ENCODE measurements at places on chromosomes 1 and 21.

DNA sequence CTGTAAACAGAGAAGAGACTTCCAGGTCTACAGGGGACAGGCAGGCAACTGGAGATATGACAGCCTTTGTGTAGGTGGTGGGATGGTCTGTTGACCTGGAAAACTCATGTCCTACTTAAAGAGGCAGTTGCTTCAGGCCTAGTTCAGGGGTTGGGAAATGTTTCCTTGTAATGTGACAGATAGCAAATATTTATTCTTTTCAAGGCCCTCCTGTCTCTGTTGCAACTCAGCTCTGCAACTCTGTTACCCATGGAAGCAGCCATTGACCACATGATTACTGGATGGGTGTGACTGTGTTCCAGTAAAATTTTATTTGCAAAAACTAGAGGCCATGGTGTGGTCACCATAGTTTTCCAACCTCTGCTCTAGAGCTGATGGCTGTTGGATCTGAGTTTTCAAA, 341.9 kb downstream of the PTBP2 start:
- DNase-seq, result no peak

DNA sequence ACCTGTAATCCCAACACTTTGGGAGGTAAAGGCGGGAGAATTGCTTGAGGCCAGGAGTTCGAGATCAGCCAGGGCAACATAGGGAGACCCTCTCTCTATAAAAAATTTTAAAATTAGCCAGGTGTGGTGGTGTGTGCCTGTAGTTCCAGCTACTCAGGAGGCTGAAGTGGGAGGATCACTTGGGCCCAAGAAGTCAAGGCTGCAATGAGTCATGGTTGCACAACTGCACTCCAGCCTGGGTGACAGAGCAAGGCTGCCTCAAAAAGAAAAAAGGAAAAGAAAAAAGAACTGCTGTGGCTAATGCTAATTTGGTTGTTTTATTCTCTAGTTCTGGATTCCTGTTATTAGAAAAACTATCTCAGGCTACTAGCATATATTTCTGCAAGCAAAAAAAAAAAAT, 29.8 kb downstream of the DBT start:
- DNase-seq, result no peak

GRCh38 chr1:160400223-160400645, at the start of gene VANGL2:
Gene VANGL2 (plus strand): TSS chr1:160400564. CDS start chr1:160415838, 15,274 bp downstream.
- peak; percentile 51 for DNase-seq

DNA sequence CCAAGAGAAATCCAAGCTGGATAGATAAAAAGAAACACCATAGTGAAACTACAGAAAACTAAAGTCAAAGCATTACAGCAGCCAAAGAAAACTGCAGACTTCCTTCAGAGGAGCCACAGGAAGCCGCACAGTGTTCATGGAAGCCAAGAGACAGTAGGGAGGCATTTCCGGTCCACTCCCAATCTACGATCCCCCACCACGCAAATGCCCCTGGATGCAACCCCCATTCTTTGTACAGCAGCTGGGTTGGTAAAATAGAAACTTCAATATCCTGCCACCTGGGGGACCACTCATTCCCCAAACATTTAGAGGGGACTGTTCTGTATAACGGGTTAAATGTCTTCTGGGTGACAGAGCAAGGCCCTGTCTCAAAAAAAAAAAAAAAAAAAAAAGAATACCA, 43.9 kb upstream of the TSPEAR start:
- no peak for DNase-seq

- no peak for DNase-seq
Observed at GRCh38 chr1:43970502-43970901, 692 bp downstream of the DPH2 start.

DNA sequence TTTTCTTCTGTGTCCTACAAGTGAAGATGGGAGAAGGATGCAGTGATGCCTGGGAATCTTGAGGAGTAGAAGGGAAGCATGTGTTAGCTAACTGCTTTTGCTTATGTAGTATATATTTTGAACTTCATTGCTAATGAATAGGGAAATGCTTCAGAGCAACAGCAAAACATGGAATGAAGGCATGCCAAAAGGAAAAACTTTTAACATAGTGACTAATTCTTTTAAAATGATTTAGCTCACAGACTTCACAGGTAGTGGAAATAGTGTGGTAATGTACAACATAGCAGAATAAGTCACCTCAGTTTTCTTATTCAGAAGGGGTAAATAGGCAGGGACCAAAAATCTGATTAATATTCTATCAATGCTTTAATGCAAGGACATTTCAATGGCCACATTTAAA, 95.5 kb downstream of the LYPLAL1 start:
- no peak for DNase-seq

- peak; percentile 19 for DNase-seq
Observed at GRCh38 chr1:228366866-228367741, 39.5 kb downstream of the TRIM11 start.

DNA sequence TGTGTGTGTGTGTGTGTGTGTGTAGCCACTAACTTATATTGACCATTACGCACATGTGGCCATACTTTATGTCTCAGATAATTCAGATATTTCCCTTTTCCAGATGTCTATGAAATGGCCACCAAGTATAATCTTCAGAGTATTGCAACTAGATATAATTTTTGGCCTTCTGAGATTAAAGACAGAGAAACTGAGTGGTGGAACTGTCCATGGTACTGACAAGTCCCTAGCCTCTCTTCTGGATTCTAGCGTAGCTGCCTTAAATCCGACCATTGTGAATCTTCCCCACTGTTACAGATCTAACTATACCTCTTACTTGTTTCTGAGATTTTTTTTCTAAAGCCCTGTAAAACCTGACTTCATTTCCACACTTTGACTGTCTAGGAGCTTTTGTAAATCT, 100.0 kb upstream of the SERTAD4 start:
- no peak for DNase-seq

GRCh38 chr21:36429947-36430546, 44.9 kb downstream of the CHAF1B start:
- peak; percentile 74 for DNase-seq

GRCh38 chr1:34885405-34886247, 26.1 kb upstream of the SMIM12 start:
- no peak for DNase-seq

DNA sequence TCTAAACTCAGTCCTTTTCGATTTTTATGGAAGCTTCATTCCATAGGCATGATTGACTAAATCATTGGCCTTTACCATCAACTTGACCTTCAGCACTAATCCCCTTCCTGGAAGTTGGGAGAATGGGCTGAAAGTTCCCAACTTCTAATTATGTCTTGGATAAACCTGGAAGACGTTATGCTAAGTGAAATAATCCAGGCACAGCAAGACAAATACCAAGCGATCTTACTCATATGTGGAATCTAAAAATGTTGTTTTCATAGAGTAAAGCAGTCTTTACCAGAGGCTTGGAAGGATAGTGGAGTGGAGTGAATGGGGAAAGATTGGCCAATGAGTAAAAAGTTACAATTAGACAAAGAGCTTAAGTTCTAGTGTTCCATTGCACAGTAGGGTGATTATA, 1453.2 kb downstream of the PLA2G4A start:
- no peak for DNase-seq

DNA sequence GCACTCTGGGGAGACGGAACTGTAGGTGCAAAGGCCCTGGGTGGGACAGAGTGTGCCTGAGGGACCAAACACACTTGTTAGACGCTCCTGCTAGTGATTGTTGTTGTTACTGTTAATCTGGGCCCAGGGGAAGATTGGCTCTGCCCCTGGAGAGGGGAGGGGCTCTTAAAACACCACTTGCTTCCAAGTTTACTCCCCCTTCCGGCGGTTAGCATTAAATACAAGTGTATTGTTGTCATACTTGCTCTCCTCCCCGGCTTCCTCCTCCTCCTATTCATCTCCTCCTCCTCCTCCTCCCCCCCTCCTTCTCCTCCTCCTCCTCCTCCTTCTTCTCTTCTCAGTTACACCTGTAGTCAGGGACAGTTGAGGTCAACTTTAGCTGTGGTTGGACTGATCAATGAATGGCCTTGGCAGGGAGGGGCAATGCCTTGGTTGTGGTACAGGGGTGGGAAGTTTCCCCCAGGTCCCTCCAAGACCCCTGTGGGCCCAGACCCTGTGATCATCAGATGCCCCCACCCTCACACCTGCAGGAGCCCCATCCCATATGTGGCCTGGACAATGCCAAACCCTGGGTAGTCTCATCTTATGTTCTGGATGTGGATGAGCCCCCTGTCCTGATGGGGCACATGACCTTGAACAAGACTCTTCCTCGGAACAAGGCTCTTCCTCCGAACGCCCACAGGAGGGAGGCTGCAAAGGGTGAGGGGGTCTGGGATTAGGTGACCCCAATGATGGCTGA, 217.3 kb downstream of the PTPRU start:
- DNase-seq, result peak; percentile 47

- no peak for DNase-seq
Observed at GRCh38 chr1:66652556-66652955, 99.7 kb upstream of the DYNLT5 start.

GRCh38 chr1:208951908-208952307, 631.6 kb upstream of the CAMK1G start:
- no peak for DNase-seq

- DNase-seq, result no peak
Observed at GRCh38 chr1:83857716-83858115, 141.2 kb downstream of the TTLL7 start.

DNA sequence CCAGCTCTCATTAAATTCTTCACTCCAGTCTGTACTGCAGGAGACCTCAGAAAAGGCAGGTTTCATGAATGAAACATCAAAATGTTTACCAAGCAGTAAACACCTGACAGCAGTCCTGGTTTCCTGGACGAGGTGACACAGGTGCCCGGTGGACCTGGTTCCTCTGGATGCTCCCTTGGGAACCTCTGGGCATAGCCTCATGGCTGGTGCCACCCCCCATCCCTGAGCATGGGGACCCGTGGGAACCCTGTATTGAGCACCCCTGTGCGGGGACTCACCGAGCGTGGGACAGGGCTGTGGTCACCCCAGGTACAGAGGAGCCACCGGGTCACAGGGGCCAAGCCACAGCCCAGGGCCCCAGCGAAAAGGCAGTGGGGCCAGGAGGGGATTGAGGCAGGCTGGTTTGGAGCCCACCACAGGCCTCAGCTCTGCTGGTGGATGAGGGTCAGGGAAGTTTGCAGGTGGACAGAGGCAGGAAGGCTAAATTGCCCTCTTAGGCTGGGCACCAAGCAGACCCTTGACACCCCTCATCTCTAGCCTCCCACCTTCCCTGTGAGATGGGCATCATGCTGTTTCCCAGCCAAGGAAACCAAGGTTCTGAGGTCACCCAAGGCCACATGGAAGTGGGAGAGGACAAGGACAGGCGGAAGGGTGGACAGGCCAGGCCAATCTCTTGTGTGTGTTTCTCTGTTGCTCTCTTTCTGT, 158.4 kb downstream of the PTPRU start:
- DNase-seq, result no peak

- DNase-seq, result no peak
Observed at GRCh38 chr1:43123031-43123430, 49.1 kb downstream of the EBNA1BP2 start.

DNA sequence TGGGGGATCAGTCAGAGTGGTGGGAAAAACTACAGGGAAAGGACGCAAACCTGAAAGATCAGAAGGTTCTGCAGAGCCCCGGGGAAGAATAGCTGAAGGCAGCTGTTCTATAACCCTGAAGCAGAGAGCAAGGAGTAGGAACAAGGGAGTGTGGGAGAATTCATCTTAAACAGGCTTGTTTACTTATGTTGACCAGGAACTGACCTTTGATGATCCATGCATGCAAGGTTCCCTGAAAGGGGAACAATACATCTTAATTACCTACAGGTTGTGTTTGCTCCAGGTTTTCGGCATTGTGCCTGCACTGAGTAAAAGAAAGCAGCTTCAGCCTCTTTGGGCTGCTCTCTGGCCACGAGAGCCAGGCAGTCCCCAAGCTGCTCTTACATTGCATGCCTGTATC, 18.7 kb upstream of the FAM43B start:
- no peak for DNase-seq

DNA sequence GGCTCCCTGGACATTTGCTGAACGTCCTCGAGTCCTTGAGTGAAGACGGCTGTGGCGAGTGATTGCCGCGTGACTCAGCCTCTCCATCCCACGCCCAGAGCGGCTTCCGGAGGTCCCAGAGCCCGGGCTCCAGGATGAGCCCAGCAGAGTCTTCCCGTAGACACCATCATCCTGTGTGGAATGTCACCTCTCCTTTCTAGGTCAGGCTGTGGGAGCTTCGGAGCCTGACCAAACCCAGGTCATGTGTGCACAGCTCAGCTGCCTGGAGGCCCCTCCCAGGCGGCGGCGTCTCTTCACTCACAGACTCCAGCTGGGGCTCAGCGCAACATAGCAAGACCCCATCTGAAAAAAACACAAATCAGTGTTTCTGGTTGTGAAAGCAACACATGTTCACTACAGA, 38.2 kb downstream of the PRKCZ start:
- no peak for DNase-seq

- DNase-seq, result no peak
Observed at GRCh38 chr1:63724375-63724899, 49.4 kb upstream of the ROR1 start.

DNA sequence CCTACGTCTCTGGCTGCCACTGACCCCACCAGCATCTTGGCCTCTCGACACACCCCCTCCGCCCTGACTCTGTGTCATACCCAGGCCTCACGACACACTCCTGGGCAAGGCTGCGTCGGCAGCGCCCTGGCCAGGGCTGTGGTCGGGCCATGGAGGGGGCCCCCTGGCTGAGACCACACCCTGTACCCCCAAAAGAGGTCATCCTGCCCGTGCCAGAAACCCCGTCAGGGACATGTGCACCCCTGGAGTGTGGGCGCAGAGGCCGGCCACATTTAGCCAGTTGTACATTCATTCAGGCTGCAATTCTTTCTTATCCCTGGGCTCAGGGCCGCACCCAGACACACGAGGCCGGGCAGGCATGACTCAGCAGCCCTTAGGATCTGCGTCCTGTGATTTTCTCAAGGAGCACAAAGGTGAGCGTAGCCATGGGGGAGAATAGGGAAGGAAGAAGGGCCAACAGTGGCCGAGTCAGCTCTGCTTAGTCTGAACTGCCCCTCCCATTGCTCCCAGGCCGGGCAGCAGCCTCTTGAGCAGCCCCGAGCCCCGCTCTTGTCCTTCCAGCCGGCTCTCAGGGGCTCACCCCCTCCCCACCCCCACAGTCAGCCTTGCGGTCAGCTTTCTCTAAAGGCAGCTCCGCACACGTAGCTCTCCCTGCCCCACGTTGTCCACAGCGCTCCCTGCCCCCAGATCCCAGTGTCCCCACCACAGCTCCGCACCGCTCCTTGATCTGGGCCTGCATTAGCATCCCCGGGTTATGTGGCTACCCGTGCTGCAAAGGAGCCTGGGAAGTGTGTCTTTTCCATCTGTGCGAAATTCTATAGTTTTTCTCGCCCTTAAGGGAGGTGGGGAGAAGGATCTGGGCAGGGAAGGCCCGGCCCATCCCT, 7.9 kb downstream of the CSTB start:
- no peak for DNase-seq

DNA sequence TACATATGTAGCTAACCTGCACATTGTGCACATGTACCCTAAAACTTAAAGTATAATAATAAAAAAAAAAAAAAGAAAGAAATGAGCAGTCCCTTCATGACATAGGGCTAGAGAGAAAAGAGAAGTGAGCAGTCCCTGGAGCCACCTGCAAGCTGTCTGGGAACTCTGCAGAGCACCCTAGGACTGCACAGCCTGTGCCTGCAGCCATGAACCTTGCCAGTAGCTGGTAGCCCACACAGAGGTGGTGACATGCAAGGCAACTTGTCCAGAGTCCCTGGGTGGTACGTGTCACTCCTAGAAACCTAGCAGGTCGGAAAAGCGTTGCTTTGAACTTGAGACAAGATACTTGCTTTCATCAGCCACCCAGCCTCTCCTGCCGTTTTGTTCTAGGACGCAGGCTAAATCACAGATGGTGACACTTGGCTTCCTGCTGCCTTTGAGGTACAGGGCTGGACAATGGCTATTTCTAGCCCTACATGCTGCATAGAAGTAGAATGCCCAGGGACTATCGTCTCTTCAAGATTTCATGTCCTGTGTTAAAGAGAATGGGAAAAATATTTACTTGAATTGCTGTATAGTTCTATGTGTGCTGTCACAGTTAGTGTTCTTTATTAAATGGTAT, 260.9 kb downstream of the LTN1 start:
- no peak for DNase-seq

Data from GM12892 (cell line).